ENCODE measurements at places on chromosomes 2 and 18. TPM values are rescaled to one million over a fixed set of nuclear protein-coding genes. Genes with fewer than 3 reads are reported as not detected.

The SFTPB gene
- not detected for total RNA-seq

The COL3A1 gene
- total RNA-seq, result not detected

The RAB6C gene
- total RNA-seq, result not detected

The SRBD1 gene
- 23.9 TPM for total RNA-seq

The MFSD2B gene
- 0.09 TPM for total RNA-seq

The CFAP53 gene
- 0.34 TPM for total RNA-seq

The LHCGR gene
- total RNA-seq, result not detected

The WDR7 gene
- 42.5 TPM for total RNA-seq

The PHLPP1 gene
- 17.7 TPM for total RNA-seq

The UGT1A8 gene
- not detected for total RNA-seq

The CNGA3 gene
- total RNA-seq, result not detected

The UGT1A5 gene
- total RNA-seq, result not detected

The TEX51 gene
- total RNA-seq, result not detected

The CROCC2 gene
- not detected for total RNA-seq

The ACKR3 gene
- total RNA-seq, result 4.9 TPM

The OTOS gene
- total RNA-seq, result not detected

The RRM2 gene
- total RNA-seq, result 493 TPM

The IL1R2 gene
- total RNA-seq, result not detected

The CCDC93 gene
- 31.8 TPM for total RNA-seq

Data from T-helper 2 cell treated with Interferon-gamma antibody and Interleukin-4, amounts not matched to agents 100 ng/mL and 5 ng/mL, for 36 hours (primary cell).